ENCODE measurements at places on chromosomes 6 and 20.

- DNase-seq = no peak
These were observed 34.8 kb downstream of the RNASET2 start for GRCh38 chr6:166921570-166921969.

DNA sequence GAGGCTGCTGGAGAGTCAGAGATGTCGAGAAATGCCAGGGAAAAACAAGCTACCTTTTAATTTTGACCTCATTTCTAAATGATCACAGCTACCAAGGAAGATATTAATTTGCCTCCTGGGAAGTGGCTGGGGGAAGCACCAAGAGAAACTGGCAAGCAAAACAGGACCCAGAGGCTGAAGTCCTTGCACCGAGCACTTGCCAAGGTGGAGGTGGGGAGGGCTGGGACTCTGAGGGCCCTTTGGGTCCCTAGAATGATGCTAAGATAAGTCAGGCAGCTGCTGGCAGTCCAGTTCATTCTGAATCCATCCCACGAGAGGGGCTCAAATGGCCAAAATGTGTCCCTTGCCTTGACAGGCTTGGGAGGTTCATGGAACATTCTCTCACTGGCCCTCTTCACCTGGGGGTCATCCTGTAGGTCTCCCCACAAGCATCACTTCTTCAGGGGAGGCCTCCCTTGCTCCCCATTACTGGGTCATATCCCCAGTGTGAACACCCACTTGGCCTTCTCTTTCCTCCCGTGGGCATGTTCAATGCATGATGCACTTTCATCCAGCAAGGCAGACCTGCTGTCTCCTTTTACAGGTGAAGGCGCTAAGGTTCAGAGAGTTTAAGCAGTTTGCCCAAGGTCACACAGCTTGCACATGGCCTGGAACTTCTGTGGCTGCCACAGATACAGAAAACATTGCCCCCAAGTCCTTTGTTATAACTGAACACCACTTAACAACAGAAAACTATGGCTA, 39.1 kb upstream of the BLCAP start:
- DNase-seq = no peak

DNA sequence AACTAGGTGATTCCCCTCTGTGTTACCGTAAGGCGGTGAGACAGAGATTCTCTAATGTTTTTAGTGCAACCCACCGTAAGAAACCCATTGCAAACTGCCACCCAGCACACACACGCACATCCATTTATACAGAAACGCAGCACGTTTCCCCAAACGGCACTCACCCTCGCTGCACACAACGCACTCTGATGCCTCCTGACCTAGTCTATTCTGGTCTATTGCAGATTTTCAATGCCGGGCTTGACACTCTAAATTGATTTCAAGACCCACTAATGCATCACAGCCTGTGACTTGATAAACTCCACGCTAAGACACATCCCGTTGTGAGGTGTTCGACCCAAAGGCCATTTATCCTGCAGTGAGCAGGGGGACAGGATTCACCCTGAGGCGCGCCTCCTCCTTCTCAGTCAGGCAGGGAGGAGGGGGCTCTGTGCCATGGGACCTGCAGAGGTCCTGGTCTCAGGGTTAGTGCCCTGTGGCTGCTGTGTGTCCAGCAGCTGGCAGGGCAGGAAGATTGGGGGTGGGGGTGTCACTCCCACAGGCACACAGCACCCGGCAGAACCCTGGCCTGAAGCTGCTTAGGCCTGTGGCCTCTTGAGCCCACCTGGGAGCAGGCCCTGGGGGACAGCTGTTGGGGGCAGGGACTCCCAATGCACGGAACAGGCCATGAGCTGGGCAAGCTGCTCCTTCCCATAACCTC, 335.6 kb downstream of the PREX1 start:
- DNase-seq = no peak

GRCh38 chr6:85261271-85261670, 188.6 kb upstream of the NT5E start:
- DNase-seq = no peak

All from T1000 (cell line).